ENCODE measurements at places on chromosomes 3 and 15.

- no peak for DNase-seq
Measured at GRCh38 chr3:17770682-17771081, 28.3 kb upstream of the TBC1D5 start.

GRCh38 chr3:37198996-37199395, 24.6 kb upstream of the LRRFIP2 start:
- DNase-seq, result no peak

DNA sequence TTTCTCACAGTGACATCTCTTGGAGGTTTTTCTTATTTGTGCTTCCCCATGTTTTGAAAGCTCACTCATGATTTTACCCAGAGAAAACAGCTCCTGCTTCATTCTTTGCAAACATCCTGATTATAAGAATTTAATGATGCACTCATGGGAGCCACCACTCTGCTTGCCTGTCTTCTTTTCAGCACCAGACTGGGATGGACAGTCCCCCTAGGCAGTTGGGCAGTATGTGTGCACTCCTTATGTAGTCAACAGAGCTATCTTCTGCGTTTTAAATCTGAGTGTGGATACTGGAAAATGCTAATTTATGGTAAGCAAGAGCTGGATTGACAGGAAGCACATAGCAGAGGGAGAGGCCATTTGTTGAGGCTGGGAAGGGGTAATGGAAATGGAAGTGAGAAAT, 276.1 kb downstream of the AGBL1 start:
- DNase-seq, result no peak

GRCh38 chr3:139716908-139717485, 39.2 kb upstream of the NMNAT3 start:
- no peak for DNase-seq

DNA sequence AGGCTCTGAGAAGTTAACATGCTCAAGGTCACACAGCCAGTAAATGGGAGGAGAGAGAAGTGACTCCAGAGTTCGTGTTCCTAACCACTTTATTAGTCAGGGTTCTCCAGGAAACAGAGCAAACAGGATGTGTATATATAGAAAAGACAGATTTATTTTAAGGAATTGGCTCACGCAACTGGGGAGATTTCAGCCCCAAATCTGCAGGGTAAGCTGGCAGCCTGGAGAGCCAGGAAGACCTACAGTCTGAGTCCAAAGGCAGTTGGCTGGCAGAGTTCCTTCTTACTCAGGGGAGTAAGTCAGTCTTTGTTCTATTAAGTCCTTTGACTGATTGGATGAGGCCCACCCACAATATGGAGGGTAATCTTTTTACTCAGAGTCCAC, 118.2 kb upstream of the PROK2 start:
- DNase-seq, result no peak

DNA sequence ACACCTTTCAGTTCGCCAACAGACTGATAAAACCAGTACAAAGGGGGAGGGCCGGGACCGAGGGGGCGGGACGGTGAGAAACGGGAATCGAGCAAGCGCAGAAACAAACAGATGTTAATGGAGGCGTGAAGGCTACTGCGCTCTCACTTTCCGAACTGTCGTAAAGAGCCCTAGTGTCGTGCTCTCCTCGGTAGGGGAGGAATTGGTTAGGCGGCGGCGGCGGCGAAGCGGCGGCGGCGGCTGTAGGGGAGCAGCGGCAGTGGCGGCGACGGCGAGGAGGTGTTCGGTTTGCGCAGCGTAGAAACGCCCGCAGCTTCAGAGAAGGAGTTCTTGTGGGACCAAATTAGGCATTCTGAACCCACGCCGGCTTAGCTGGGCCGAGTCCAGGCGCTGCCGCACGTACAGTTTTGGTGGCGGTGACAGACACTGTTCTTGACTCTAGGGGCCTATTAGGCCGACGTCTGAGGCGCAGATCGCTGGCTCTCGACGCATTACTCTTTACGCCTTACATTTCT, at the start of gene RNF111:
TSS of gene RNF111 (plus strand) at position 173 of the 515 bp plus-strand sequence. CDS start 43,160 bp downstream, outside the sequence.
- peak; percentile 95 for DNase-seq

DNA sequence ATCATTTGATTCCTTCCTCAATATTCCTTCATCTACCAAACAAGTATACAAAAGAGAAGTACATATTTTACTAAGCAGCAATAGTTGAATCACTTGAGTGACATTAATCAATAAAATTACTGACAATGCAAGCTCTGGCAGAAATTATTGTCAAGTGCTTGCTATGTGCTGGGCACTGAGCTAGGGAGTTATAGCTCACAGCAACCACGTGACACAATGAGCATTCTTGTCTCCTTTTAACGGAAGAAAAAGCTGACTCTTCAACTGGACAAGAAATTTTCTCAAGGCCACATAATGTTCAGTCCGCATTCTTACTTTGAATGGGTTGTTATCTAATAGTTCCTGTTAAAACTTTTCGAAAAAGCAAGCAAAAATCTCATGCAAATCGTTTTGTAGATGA, 500.1 kb downstream of the PYDC2 start:
- DNase-seq, result no peak

Measured in CD4-positive, alpha-beta T cell treated with Interleukin-21 for 1 hour (primary cell).